Stimulated activated CD4-positive, alpha-beta T cell treated with anti-CD3 and anti-CD28 coated beads, Interleukin-4, amount 100 ng/mL, for 48 hours (primary cell): ENCODE measurements at places on chromosomes 1 and 21.

- DNase-seq = no peak
Measured at GRCh38 chr1:110424699-110425611, 17.5 kb upstream of the LAMTOR5 start.

GRCh38 chr21:45883090-45883489 lies 98.5 kb upstream of the COL6A1 start:
- no peak for DNase-seq

- no peak for DNase-seq
Measured at GRCh38 chr21:44628707-44629391, 2.0 kb downstream of the KRTAP10-9 start.

DNA sequence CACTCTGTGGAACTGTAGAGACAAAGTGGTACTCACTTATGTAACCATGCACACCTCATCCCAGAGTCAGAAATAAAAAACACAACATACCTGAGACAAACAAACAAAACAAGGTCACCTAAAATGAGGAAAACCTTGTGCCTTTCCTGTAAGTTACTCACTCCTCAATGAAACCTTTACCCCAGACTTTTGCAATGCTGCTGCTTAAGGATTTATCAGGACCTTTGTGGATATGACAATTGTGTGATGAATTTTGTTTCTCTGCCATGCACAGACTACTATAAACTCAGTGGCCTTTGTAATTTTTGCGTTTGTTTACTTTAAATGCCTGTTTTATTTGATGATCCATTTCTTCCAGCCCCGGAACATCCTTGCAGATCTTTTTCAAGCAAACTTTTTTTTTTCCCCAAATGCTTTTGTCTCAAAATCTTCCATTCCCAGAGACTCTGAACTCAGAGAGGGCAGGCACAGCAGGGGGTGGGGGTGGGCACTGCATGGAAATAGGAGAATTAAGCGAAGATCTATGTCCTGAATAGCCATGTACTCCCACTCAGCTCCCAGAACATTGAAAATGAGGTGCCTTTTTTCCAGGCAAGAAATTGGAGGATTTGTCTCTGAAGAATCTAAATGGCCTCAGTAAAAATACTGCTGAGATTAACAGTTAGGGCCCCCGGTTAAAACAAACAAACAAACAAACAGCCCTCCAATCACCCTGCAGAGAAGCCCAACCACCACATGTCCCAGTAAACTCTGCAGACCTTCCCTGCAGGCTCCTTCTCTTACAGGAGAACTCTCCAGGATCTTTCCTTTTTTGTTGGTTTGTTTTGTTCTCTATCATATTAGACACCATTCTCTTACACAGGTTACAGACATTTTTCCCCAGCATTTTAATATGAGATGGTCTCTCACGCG lies 22.6 kb upstream of the SIM2 start:
- DNase-seq = no peak

- no peak for DNase-seq
Measured at GRCh38 chr1:197424380-197424779, 156.3 kb downstream of the CRB1 start.

DNA sequence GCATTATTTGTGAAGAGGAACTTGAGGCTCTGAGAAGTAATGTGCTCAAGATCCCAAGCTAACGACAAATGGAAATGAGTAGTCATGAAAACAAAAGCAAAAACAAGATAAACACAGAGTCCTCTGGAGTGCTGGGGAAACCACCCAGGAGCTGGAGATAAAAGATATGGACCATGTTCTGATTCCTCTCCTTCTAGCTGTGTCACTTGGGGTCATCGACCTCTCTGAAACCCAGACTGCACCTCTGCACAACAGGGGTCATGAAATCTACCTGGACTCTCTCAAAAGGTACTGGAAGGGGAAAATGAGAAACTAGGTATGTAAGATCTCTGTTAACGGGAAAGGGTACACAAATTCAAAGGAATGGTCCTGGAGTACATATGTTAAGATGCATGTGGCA lies 6.5 kb downstream of the PGLYRP4 start:
- no peak for DNase-seq

- no peak for DNase-seq
Measured at GRCh38 chr21:16811011-16811410, 701.8 kb upstream of the CXADR start.

GRCh38 chr1:179021873-179022272 lies 3.8 kb upstream of the FAM20B start:
- no peak for DNase-seq

- no peak for DNase-seq
Measured at GRCh38 chr1:210291786-210292230, 36.9 kb upstream of the HHAT start.

GRCh38 chr21:16468184-16468583 lies 738.4 kb downstream of the USP25 start:
- no peak for DNase-seq

GRCh38 chr1:115469703-115470476 lies 131.8 kb upstream of the NGF start:
- peak; percentile 24 for DNase-seq

GRCh38 chr1:39902460-39902807 lies 717 bp upstream of the MYCL start:
- no peak for DNase-seq

GRCh38 chr1:8951231-8951630 lies 5.6 kb downstream of the CA6 start:
- no peak for DNase-seq

DNA sequence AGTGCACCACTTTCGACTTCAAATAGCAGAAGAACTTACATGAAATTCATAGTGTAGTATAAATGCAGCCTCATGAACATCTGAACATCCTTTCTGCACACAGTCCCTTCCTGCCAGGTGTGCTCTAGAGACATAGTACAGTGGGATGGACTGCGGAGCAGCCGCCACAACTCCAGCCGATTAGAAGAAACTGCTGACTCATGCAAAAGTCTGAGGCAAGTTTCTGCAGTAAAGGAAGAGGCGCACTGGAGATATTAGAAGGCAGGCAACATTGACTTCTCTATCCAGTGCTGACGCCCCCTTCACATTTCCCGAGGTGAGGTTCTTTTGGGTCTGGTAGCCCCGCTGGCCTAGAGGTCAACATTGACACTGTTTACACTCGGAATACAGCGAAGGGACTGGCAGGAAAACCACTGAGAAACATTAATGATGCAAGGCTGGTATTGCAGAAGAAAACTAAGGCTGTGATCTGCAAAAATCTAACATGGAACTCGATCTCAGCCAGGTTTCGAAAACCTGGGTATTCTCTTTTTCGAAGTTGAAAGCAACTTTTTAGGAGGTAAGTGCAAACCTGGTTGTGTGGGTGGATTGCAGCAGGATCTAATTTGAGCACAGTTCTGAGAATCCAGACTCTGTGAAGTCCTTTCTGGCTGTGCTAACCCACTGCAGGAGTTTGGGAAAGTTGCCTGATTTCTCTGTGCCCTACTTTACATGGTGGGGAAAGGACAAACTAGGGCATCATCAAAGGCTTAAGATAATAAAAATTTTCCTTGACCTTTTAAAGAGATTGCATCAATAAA lies 90.7 kb downstream of the CDC7 start:
- DNase-seq = no peak
